ENCODE measurements at places on chromosomes 2 and 18.

DNA sequence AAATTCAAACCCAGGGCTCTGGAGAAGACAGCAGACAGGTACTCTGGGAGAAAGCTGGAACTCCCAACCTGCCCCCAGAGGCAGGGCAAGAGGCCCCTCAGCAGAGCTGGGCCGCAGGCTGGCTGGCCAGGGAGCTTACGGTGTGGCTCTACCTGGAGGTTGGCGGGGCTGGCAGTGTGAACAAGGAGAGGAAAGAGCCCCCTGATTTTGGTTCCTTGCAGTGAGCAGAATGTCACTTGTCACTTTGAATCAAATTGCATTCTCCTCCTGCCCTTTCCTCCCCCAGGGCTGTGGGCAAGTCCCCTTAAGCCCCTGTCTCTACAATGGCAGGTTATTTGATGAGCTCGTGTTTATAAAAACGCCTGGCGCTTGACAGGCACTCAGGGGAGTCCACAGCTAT lies 32.6 kb downstream of the MYO7B start:
- no peak for DNase-seq

DNA sequence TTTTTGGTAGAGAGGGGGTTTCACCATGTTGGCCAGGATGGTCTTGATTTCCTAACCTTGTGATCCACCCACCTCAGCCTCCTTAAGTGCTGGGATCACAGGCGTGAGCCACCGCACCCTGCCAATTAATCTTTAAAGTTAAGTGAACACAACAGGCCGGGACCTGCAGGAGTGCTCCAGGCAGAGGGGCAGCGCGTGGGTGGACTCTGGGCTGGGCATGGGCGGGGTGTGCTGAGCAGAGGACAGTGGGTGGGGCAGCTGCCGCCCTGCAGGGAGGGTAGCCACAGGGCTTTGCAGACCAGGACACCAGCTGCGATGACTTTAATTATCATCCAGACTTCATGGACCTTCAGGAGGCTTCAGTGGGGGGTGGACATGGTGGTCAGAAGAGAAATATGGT lies 8.8 kb upstream of the GPR148 start:
- no peak for DNase-seq

- no peak for DNase-seq
These were observed 123.7 kb downstream of the COL6A3 start for GRCh38 chr2:237290261-237290660.

DNA sequence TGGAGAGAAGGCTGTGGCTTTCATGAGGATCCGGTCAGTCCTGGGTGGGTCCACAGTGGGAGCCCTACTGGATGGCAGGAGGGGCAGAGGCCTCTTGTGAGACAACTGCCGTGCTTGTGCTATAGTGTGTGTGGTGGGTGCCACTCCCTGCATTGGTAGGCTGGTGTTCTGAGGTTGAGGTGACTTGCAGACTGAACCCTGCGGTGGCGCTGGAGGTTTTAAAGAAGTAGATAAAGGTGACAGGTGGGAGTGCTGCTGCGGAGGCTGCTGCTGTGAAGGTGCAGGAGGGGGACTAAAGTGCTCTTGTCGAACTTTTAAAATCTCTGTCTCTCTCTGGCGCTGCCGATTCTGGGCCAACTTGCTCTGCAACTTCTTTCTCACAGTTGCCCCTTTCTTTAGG lies 29.7 kb downstream of the INO80D start:
- DNase-seq, result no peak

DNA sequence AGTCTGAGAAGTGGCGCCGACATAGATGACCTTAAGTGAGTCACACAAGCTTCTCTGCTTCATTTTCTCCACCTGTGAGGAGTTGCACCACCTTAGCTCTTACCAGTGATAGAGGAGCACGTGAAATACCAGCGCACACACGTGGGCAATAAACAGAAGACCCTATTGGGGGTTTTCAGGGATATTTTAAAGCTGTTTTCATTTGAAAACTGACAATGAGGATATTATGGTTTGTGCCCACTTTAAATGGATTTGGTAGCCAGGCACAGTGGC lies 47.3 kb upstream of the FZD7 start:
- no peak for DNase-seq

- no peak for DNase-seq
These were observed 17.1 kb downstream of the PKP4 start for GRCh38 chr2:158473719-158474392.

- DNase-seq, result no peak
These were observed 170.7 kb downstream of the TNS1 start for GRCh38 chr2:217832115-217832514.

DNA sequence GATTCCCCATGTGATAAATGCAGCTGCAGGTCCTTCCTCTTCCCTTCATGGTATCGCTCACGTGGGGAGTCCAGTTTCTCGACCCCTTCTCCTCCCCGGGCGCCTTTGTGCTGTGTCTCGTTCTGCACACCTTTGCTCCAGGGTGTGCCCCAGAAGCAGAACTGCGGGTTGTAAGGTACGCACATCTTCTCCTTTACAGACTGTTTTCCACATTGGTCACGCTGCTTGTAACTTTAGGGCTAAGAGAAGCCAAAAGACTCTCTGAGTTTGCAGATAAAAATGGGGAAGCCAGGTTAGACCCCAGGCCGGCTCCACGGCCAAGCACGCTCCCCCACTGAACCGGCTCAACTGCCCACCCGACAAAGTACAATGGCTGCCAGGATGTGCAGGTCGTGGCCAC lies 45.9 kb upstream of the TFCP2L1 start:
- no peak for DNase-seq

DNA sequence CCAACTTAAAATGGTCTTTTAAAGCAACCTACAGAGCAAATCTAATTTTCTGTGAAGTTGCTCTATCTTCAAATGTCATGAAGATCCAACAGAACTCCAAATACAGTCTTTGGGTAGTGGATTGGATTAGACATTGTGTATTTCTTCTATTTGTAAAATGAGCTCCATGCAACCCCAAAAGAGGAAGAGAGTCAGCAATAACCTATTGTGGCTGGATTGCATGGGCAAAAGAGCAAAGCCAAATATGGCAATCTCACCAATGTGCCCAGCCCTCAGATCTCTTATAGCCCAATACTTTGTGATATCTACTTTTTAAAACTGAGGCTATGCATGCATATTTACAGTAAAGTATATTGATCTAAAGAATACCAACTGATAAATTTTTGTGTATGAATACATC lies 146.3 kb downstream of the TXNL1 start:
- no peak for DNase-seq

DNA sequence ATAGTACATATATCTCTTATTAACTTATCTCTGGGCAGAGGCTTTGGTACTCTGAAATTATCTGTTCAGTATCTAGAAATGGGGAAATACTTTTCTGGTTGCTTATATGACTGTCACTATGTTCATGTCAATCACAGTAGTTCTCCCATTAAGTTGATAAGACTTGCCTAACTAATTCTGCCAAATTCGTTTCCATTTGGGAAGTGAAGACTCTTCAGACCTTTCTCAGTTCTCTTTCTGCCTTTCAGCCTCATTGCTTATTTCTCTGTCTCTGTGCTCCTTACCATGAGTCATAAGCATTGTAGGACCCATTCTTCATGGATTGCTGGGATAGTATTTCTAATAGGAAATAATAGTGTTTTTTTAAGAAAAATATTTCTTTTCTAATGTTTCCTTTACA lies 113.5 kb downstream of the PHLPP1 start:
- DNase-seq, result no peak

DNA sequence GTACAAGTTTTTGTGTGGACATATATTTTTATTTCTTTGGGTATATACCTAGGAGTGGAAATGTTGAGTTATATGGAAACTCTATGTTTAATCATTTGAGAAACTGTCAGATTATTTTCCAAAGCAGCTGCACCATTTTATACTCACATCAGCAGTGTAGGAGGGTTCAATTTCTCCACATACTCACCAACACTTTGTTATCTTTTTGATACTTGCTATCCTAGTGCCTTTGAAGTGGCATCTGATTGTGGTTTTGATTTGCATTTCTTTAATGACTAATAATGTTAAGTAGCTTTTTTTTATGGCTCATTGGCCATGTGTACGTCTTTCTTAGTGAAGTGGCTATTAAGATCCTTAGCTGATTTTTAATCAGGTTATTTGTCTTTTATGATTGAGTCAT lies 64.7 kb upstream of the SLC8A1 start:
- DNase-seq, result no peak

GRCh38 chr2:238900511-238900910 lies 52.6 kb downstream of the TWIST2 start:
- DNase-seq, result no peak

DNA sequence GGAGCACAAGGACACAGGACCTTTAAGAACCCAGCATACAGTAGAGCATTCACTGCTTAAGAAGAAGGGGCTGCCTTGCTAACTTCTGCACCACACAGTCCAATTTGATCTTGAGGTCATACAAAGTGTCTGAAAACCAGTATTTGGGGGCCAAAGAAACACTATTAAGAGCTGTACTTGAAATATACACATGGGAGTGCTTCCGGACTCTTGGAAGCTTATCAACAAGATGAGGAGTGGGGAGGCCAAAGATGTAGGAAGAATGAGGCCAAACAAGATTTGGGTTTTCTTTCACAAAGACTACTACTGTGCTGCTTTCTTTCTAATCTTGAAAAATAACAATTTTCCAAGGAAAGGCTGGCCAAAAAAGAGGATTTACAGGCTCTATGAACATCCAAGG lies 24.8 kb upstream of the MALL start:
- DNase-seq, result no peak

DNA sequence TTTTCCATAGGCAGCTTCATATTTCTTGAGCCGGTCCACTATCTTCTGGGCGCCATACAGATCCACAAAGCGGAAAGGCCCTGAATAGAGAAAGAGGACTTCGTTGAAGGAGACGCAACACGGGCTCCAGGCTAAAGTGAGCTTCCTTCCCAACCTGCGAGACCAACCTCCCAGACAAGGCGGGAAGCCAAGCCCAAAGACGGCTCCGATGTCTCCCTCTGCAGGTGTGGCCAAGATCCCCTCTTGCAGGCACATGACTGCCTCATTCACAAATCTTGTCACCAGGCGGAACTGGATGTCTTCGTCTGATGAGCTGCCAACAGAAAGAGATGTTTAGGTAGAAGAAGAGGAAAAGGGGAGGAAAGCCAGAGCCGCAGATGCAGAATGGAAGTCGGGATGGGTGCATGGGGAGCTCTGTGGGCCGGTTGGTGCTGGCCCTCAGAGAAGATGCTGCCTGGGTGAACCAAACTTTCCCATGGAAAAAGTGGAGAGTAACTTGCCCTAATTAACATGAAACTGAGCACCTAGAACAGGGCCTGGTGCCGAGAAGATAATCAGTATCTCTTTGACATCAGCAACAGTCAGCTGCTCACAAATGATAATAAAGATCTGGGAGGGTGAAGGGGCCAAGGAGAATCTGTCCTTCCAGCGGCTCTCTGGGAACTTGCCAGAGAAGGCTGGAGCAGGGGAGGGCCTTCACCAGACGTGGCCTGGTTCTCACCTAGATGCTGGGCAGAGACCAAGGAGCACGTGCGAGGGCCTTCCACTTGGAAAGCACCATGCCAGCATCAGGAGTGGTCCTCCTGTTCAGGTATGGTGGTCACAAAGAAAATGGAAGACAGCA lies 18.6 kb downstream of the GAREM2 start:
- DNase-seq, result no peak

DNA sequence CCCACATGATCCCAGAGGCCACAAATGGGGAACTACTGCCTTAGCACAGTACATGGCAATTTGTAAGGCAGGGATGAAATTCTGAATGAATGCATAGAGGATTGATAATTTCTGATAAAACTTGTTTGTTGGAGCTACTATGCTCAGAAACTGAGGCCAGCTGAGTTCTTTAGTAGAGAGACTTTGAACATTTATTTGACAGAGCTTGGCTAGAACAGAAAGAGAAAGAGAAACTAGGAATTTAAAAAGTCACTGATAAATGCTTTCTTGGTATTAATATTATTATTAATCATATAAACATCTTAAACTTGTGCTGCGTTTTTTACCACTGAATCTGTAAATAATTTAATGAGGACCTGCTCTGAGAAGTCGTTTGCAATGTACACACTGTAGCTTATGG lies 923.7 kb upstream of the CNTNAP5 start:
- DNase-seq, result no peak

GRCh38 chr2:239917125-239917956 lies 107.8 kb downstream of the NDUFA10 start:
- no peak for DNase-seq

DNA sequence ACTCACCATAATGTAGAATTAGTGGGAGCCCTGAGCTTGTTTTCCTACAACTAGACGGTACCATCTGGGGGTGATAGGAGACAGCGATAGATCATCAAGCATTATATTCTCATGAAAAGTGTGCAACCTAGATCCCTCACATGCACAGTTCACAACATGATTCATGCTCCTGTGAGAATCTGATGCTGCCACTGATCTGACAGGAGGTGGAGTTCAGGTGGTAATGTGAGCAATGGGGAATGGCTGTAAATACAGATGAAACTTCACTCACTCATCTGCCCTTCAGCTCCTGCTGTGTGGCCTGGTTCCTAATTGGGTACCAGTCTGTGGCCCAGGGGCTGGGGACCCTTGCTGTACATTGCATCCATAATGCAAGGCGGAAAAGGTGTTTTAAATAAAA lies 60.7 kb downstream of the USP34 start:
- DNase-seq, result no peak

DNA sequence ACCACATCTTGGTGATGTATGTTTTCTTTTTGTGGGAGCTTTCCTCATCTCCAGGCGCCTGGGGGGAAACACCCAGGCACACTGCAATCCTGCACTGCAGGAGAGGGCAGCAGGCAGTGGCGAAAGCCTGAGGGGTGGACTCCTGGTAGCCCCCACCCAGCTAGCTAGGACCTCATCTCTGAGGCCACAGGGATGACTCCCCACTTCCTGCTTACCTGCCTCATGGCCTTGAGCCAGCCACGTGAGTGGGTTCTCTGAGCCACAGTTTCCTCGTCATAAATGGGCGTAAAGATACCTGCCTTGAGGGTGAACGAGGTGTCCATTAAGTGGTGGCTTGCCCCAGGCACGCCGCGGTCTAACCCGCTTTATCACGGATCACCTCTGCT lies 19.1 kb downstream of the TRAF3IP1 start:
- no peak for DNase-seq

- DNase-seq, result no peak
These were observed 33.3 kb downstream of the KIAA1328 start for GRCh38 chr18:36862182-36862581.

GRCh38 chr2:239675826-239676715 lies 275.3 kb upstream of the HDAC4 start:
- DNase-seq, result no peak

- no peak for DNase-seq
These were observed 110.9 kb upstream of the EPC2 start for GRCh38 chr2:148533685-148534084.
